Activated CD4-positive, alpha-beta T cell treated with anti-CD3 and anti-CD28 coated beads, Interleukin-2, amount 10 ng/mL, durations not matched to agents 7 days and 5 days (primary cell): ENCODE measurements at places on chromosomes 1 and 21. TPM values are rescaled to one million over a fixed set of nuclear protein-coding genes. Genes with fewer than 3 reads are reported as not detected.

DNA sequence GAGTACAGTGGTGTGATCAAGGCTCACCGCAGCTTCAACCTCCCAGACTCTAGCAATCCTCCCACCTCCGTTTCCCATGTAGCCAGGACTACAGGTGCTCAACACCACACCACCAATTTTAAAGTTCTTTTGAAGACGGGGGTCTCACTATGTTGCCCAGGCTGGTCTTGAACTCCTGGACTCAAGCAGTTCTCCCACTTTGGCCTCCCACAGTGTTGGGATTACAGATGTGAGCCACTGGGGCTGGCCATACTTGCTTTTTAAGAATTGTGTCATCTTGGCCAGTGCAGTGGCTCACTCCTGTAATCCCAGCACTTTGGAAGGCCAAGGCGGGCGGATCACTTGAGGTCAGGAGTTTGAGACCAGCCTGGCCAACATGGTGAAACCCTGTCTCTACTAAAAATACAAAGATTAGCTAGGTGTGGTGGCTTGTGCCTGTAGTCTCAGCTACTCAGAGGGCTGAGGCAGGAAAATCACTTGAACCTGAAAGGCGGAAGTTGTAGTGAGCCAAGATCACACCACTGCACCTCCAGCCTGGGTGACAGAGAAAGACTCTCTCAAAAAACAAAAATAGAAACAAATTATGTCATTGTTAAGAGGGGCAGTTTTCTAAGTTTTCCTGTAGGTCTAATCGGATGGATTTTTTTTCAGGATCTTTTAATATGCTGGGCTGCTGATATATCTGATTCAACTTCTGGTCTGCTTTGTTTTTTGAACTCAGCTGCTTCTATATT is 18.7 kb downstream of the AK4 start:
- peaks cover 12% of the 10 kb centered on the region for H3K4me1 ChIP-seq
- H3K27ac ChIP-seq, result no peak overlapping the region
- peaks cover 15% of the 10 kb centered on the region for H3K36me3 ChIP-seq
- DNase-seq, result no peak
- H3K4me3 ChIP-seq, result no peak overlapping the region

- H3K4me1 ChIP-seq, result no peaks in the 10 kb centered on the region
- H3K36me3 ChIP-seq, result no peaks in the 10 kb centered on the region
- H3K27me3 ChIP-seq, result no peaks in the 10 kb centered on the region
Observed at GRCh38 chr1:55877437-55878232, 662.5 kb upstream of the USP24 start.

DNA sequence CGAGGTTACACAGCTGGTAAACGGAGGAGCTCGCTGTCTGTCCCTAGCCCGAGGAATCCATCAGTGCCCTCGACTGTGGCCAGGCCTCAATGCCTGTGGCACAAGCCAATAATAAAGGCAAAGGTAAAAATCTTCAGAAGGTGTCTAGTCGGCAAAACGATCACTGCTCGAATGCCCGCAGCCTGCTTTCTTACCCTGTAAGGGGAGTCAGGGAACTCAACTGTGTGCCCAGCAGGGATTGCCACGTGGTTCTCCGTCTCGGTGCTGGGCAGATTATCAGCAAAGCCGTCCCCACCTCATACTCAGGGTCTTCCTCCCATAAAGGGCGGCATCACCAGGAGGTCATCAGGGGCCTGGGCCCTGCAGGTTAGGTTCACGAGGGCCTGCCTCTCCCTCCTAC is 103.4 kb downstream of the PAX7 start:
- H3K27ac ChIP-seq, result no peak overlapping the region
- no peak for DNase-seq
- H3K4me1 ChIP-seq, result no peaks in the 10 kb centered on the region
- no peak overlapping the region for H3K4me3 ChIP-seq
- H3K36me3 ChIP-seq, result no peaks in the 10 kb centered on the region

Gene FAM229A
- total RNA-seq, result 8.5 TPM
